ENCODE measurements at places on chromosomes 4 and X. TPM values are rescaled to one million over a fixed set of nuclear protein-coding genes. Genes with fewer than 3 reads are reported as not detected.

NUP62CL gene
- 0.79 TPM for total RNA-seq

CRLF2 gene
- not detected for total RNA-seq

DKK2 gene
- total RNA-seq: 20.0 TPM

SATL1 gene
- total RNA-seq: under 0.01 TPM

OTUD6A gene
- not detected for total RNA-seq

DRD5 gene
- not detected for total RNA-seq

F8A3 gene
- total RNA-seq: 3.9 TPM

UGT2B17 gene
- not detected for total RNA-seq

IGSF1 gene
- total RNA-seq: not detected

SRPX gene
- total RNA-seq: 2.7 TPM

HSFX2 gene
- total RNA-seq: not detected

ITM2A gene
- total RNA-seq: 0.33 TPM

SSX3 gene
- total RNA-seq: not detected

PTTG2 gene
- not detected for total RNA-seq

SSX2 gene
- total RNA-seq: not detected

SASH3 gene
- total RNA-seq: not detected

CASP6 gene
- 22.2 TPM for total RNA-seq

OTC gene
- total RNA-seq: not detected

OR13H1 gene
- total RNA-seq: not detected

OPRPN gene
- not detected for total RNA-seq

SPATA4 gene
- not detected for total RNA-seq

RHOXF1 gene
- total RNA-seq: not detected

MBNL3 gene
- 3.9 TPM for total RNA-seq

VGLL1 gene
- total RNA-seq: 12.6 TPM

CXorf65 gene
- total RNA-seq: not detected
